ENCODE measurements at places on chromosomes 6 and 20.

GRCh38 chr6:109628158-109629000, 62.6 kb downstream of the AK9 start:
- no peak for DNase-seq

GRCh38 chr6:91161246-91161645, 574.4 kb upstream of the MAP3K7 start:
- no peak for DNase-seq

DNA sequence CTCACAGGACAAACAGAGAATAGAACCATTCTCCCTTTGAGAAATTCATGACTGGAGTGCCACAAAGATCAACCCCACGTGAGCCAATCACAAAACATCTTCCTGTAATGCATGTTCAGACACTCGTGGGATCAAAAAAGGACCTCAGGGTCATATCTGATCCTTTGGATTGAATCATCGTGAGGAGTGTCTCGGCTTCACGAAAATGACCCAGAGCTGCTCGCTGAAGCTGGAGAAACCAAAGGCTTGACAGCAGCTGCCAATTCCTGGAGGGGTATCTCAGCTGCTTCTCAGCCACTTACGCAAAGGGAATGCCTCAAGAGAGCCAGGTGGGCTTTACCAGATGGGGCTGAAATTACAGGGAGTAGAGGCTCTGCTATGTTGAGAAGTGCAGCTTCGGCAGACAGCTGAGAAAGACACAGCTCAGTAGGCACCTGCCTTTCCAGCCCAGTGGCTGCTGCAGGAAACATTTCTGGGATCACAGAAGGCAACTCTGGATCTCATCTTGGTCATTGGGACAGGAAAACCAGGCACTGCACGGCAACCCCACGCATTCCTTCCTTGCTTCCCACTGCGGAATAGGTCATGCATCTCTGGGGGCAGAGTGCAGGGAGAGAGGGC, 813.1 kb downstream of the KIF16B start:
- DNase-seq, result no peak

DNA sequence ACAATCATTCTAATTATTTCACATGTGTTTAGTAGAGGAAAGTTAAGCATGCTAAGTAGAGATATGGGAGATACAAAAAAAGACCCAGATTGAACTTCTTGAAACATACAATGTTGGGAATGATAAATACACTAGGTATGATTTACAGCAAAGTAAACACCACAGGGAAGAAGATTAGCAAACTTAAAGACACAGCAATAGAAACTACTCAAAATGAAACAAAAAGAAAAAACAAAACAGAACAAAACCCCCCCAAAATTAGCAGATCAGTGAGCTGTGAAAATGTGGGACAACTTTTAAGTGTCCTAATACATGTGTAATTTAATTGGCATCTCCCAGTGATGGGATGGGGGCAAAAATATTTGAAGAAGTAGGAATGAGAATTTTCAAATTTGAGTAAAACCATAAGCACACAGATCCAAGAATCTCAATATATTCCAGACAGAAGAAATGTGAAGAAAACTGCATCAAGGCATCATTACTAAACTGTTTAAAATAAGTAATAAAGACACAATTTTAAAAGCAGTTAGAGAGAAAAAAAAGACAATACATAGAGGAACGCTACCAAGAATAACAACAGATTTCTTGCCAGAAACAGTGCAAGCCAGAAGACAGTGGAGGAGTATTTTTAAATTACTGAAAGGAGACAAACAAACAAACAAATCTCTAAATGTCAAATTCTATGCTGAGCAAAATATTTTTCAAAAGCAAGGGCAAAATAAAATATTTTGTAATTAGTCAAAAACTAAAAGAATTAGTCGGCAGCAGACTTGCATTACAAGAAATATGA, 473.7 kb downstream of the QKI start:
- DNase-seq, result no peak

GRCh38 chr6:144607998-144608735, 323.0 kb downstream of the UTRN start:
- DNase-seq, result no peak

Data from HuH-7 (cell line).